Effector CD4-positive, alpha-beta T cell (primary cell): ENCODE measurements at places on chromosomes 2 and 18.

GRCh38 chr18:79169958-79170555 is 100.9 kb downstream of the ATP9B start:
- no peak for DNase-seq

- no peak for DNase-seq
These were observed 3.7 kb upstream of the GKN1 start for GRCh38 chr2:68970566-68971265.

DNA sequence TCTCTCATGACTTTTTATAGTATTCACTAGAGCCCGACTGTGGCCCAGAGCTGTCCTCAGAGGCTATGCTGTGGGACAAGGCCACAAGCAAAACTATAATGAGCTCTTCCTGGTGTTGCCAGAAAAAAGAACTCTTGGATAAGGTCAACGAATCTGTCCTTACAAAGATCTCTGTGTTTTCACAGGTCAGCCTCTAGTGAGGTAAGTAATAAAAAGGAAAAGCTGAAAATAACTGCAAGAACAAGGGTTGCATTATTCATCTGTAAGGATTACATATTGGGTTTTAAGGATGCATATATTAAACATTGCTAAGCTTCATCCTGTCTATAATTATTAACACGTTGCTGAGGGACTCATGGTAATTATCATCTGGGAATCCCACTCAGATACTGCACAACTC is 62.8 kb upstream of the ATL2 start:
- no peak for DNase-seq

DNA sequence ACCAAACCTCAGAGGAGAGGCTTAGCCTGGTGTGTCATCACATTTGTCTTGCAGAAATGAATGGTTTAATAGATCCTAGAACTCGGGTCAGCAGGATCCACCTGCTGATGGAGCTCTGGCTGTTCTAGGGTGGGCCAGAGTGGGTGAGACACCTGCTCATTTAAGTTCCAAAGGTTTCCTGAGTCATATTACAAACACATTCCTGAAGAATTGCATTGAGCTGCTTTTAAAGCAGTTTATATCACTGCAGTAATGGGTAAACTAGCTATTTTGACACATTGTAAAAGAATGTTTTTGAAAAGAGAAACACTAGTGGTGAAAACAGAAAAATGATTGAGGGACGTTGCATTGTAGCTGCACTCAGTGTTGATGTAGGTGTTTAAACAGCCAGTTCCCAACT is 175.3 kb upstream of the TCF4 start:
- DNase-seq, result no peak

GRCh38 chr2:197513915-197514314 is 2.0 kb upstream of the MOB4 start:
- no peak for DNase-seq

- DNase-seq, result no peak
These were observed 498.2 kb downstream of the PTPRM start for GRCh38 chr18:8065284-8065683.

GRCh38 chr18:52435301-52435700 is 95.3 kb downstream of the DCC start:
- DNase-seq, result no peak

DNA sequence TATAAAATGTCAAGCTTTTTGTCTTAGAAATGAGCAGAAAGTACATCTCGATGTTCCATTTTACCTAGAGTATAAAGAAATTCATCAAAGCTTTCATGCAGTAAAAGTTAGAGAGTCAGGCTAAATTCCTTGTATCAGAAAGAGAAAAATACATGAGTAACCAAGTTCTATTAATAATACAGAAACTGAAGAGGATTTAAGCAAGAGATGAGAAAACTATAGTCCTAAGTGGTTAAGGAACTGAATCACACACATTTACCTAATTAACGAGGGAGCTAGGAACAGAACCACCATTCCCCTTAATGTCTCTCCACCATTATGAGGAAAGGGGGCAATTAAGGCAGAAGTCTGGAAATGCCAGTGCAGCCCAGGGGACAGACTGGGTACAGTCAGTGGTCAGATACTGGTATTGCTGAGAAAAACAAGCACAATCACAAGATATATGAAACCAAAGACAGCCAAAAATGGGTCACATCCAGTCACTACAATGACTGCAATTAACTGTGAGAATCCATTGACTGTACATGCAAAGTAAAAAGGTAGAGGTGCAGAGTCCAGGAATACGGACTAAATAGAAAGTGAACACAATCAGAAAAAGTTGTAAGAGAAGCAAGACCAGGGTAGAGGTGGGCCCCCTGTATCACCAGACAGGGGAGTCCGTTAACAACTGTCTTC is 23.9 kb downstream of the MAP4K3 start:
- no peak for DNase-seq

DNA sequence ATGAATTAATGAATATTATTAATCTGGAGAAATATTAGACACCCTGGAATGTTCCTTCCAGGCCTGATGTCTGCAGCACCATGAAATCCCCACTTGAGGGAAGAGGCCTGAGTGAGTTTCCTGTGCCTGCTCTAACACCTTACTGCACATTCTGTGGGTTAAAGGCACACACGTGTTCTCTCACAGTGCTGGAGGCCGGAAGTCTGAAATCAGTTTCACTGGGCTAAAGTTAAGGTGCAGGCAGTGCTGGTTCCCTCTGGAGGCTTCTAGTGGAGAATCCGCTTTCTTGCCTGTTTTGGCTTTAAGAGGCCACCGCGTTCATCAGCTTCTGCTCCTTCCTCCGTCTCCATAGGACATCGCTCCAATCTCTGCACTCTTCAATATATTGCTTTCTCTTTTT is 48.7 kb downstream of the ACKR3 start:
- DNase-seq, result no peak

- no peak for DNase-seq
These were observed 103.0 kb downstream of the HNRNPLL start for GRCh38 chr2:38499548-38500282.

DNA sequence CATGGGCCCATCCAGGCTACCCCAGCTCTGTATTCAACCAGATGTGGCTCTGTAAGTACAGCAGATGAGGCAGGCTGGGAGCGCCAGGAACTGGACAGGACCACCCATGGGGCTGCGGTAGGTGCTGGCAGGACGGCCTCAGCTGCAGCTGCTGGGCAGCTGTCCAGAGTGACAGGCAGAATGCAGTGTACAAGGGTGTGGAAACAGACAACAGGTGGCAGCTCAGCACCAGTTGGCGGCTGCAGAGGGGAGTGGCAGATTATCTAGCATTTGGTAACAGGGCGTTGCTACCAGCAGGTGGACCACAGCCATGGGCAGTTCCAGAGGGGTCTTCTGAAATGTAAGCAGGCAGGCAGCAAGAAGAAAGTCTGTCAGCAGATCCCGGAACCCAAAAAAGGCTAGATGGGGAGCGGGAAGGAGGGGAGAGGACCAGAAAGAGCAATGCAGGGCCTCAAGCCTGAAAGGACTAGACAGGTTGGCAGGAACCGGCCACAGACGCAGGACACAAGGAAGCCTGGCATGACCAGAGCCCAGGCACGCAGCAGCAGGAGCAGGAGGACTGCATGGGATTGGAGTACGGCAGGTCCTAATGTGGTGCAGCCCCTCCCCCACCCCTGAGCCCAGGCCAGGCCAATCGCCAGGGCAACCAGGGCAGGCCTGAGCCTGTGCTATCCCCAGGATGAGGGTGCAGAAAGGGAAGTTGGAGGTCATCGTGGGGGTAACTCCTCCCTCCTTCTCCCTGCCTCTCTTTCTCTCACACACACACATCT is 24.7 kb downstream of the PKDCC start:
- DNase-seq, result no peak
